ENCODE measurements at places on chromosomes 13 and 19. TPM values are rescaled to one million over a fixed set of nuclear protein-coding genes. Genes with fewer than 3 reads are reported as not detected.

Gene FFAR2
- not detected for total RNA-seq

Gene CACNG7
- 9.7 TPM for total RNA-seq

Gene SLITRK1
- 32.1 TPM for total RNA-seq

Gene EBI3
- 0.46 TPM for total RNA-seq

Gene NLRP13
- total RNA-seq = not detected

Gene BRSK1
- 75.4 TPM for total RNA-seq

Gene SLC8A2
- 1.4 TPM for total RNA-seq
